ENCODE measurements at places on chromosomes 1 and 21.

DNA sequence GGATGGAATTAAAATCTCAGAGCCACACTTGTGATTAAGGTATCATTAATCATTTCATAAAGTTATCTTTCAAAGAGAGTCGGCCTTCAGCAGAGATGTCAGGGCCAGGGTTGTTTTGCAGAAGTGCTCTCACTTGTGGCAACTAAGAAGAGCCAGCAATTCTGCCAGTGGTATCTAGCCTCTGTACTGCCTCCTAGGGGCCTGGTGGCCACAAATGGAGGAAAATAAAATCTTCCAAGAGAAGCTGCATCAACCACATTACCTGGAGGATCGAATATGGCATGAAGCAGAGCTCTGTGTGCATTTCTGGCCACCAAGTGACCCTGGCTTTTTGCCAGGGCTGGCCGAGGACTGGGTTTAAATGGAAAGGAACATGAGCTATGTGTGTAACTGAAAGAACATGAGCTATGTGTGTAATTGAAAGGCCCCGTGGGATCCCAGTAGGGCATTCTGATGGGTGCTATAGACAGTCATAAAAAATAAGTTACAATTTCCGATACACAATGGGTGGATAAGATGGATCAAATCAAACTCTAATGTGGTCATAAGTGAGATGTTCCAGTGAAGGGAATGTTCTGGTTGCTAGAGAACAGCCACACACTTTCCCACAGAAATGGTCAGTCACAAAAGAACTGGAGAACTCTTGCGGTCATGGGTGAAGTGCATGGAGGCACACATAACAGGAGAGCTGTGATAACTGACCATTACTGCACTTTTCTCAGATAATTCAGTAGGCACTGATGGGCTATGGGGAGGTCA is 335.8 kb downstream of the CAMTA1 start:
- DNase-seq, result no peak

GRCh38 chr1:8510041-8510823 is 192.3 kb downstream of the SLC45A1 start:
- DNase-seq, result peak; percentile 37

DNA sequence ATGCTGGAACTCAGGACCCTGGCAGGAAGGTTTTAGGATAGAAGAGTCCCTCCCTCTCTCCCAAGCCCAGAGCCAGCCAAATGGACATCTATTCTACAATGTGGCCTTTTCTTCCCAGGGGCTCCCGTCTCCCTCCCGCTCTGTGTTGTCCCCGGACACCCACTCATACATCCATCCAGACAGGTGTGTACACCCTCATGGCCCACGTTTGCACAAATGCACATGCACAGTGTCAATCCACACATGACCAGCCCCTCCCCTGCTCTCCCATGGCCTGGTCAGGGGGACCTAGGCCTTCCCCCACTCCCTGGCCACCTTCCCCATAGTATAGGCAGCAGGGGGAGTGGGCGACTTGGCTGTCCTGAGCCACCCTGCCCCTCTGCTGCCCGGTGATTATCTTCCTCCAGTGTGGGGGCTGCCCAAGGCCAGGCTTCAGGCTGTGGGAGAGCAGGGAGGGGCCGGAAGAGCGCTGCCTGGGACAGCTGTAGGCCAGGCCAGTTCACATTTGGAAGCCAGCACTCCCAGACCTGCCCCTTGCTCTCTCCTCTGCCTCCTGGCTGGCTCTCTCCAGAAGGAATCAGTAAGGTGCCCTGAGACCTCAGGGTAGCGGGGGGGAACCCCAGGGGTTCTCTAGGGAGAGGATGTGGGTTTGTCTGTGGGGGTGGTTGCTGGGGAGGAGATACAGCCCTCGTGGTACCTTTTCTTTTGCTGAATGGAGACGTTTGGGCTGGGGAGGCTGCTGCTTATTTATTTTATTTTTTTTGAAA is 4.1 kb upstream of the PTPN7 start:
- DNase-seq, result no peak

- no peak for DNase-seq
Measured at GRCh38 chr1:217493290-217493689, 137.6 kb downstream of the GPATCH2 start.

DNA sequence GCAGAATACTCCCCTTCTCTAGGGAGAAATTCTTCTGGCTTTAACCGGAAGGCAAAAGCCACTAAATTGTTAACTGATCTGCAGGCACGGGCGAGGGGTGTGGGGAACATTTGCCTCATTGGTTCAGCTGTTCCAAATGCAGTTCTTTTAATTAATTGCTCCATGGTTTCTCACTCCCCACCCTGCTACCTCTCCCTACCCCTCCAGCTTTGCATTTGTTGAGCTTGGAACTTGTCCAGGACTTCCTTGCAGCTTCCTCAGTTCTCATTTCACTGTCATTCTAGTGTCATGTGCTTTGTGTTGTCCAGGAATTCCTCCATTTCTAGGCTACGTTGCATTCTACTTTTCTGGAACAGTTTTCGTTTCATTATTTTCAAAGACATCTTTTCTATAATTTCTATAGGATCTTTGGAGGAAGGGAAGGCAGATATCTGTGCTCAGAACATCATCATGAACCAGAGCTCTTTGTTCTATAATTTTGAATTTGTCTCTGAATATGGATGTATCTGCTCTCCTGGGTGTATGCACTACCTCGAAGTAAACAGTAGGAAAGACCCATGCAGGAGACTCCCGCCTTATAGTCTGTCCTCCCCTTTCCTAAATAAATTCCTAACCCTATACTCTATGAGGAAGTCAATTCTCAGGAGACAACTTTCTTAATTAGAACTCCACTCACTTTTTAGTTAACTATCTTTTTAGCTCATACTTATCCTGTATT is 132.4 kb upstream of the LMO4 start:
- no peak for DNase-seq

GRCh38 chr1:115222616-115223402 is 115.2 kb downstream of the NGF start:
- peak; percentile 50 for DNase-seq

Data from kidney glomerular epithelial cell (primary cell).